CD4-positive, alpha-beta T cell treated with Interleukin-15 for 4 hours (primary cell): ENCODE measurements at places on chromosomes 4 and X.

GRCh38 chr4:1092026-1092982, 21.1 kb downstream of the RNF212 start:
- no peak for DNase-seq

GRCh38 chr4:29309050-29309449, 1411.1 kb upstream of the PCDH7 start:
- DNase-seq, result no peak

DNA sequence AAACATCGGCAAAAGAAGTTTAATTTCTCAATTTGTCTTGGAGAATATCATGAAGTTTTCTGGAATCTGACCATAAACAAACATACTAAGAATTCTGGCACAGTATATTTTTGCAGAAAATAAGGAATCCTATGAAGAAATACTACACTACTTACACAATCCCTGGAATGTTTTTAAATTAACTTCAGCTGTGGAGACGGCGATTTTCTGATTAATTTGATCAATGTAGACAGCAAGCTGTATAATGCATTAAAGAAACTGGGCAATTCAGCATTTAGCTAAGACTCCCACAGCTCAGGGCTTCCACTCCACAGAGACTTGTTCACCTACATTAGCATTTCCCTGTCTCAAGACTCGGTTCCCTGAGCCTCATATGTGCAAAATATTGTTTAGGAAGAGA, 12.2 kb downstream of the EGFL6 start:
- no peak for DNase-seq

GRCh38 chr4:77500801-77501200, 104.8 kb upstream of the CXCL13 start:
- DNase-seq, result no peak

GRCh38 chr4:106414366-106414765, 45.8 kb upstream of the GIMD1 start:
- no peak for DNase-seq

DNA sequence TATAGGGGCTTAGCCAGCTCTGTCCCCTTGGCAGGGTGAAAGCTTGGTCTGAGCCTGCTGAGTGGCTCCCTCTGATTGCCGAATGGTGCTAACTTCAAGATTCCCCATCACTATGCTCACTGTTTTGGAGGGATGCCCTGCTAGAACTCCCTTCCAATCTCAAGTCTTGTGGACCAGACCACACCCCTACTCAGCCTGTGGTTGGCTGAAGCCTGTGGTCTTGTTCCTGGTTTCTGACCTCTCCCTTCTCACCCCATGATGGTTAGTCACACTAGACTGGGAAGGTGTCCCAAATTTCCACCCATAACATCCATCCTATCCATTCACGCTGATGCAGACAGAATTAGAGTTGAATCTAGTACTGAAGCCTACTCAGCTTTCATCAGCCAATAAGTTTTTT, 184.7 kb upstream of the NDP start:
- DNase-seq, result no peak

DNA sequence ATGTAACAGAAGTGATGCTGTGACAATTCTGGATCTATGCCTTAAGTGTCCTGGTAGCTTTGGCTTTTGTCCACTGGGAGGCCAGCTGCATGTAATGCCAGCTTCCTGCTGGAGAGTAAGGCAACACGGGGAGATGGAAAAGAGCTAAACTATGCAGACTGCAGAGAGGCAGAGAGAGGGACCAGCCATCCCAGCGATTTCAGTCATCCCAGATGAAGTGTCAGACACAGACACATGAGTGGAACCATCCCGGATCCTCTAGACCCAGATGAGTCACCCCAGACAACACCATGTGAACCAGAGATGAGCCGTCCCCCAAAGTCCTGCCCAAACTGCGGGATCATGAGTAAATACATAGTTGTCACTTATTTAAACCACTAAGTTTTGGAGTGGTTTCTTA, 14.6 kb downstream of the SRPX start:
- DNase-seq, result no peak

GRCh38 chr4:166481739-166482138, 608.7 kb downstream of the TLL1 start:
- no peak for DNase-seq

DNA sequence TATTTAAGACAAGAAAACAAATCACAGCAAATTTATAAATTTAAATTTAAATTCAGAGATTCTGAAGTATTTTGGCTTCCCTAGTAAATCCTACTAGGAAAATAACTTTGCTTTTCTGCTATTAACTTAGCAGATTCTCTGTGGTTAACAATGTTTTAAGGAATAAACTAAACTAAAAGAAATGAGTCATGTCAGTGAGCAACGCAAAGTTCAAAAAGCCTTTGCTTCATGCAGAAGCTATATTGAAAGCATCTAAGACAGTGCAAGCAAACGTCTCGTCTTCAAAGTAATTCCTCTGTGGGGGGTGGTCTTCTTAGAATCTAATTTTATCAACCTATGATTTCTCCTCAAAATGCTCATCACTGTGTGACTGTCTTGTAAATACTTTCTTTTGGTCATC, 30.1 kb downstream of the GABRB1 start:
- no peak for DNase-seq

- no peak for DNase-seq
These were observed 5.1 kb upstream of the UGT8 start for GRCh38 chr4:114593526-114593925.

DNA sequence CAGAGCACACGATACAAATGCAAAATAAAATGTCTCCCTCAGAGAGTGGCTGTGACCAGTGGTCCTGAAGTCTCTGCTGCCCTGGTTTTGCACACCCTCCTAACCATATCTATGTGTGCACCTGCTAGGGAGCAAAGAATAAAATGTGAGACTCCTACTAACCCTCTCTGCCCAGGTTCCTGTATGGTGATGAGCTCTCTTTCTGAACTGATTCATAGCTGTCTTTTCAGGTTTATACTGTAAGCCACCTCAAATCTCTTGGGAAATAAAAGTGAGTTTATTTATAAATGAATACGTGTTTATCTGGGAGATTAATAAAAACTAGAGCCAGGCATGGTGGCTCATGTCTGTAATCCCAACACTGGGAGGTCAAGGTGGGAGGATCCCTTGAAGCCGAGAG, 126.0 kb upstream of the RBPJ start:
- no peak for DNase-seq

DNA sequence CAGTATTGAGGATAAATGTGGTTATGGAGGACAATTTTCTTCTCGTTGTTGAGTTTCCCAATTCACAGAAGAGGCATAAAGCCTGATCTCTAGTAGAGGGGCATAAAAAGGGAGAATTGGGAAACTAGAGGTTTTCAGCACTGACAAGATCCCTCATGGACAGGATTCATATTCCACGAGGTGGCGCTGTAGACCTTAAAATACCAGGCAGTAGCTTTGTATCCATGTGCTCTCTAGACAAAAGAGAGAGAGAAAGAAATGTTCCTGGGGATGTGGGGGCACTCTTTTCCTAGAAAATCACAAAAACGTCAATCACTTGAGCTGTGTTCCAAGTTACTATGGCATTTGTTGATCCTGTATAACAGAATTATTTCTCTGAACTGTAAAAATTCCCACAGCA, 128.3 kb downstream of the MAGEE1 start:
- peak; percentile 0 for DNase-seq

DNA sequence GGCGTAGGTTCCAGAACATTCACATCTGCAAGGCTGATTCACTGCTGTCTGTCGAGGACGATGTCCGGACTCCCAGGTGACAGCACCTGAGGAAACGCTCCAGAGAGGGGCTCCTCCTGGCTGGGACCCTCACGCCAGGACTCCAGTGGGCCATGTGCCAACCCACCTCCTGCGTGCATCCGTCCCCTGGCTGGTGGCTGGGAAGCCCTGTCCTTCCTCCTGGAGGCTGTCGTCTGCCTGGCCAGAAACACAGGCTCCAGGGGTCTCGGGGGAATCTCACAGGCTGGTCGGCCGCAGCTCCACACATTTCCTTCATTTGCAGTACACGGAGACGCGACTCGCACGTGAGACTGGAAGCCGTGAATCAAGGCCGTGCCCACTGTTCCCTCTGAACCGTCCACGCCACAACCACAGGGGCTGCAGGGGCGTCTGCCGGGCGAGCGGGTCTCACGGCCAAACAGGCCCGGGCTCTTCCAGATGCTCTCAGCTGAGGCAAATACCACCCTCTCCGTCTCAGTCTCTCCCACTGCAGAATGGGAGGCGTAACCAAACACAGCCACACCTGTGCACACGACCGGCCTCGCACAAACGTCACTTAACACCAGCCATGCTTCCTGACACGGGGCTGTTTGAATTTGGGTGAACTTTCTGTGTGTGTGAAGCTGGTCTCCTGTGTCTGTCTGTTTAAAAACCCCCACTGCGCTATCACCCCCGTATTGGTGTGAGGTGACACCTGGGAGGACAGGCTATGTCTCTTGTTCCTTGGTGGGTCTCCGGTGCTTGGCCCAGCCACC, 38.7 kb upstream of the MXD4 start:
- DNase-seq, result no peak

DNA sequence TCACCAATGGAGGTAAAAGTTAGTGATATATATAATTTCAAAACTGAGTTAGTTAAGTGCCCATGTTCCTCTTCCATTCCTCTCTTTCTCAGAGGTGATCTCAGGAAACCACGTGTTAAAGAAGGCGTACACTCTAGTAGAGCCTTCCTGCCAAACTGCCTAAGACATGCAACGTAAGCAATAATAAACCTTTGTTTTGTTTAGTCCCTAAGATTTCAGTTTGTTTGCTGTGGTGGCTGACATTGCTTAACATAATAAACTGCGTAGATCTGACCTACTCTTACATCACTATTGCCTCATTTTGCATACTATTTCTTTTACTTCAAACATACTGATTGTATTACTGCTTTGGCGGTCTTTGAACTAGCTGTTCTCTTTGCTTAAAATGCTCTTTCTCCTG, 99.2 kb downstream of the JADE1 start:
- DNase-seq, result no peak

DNA sequence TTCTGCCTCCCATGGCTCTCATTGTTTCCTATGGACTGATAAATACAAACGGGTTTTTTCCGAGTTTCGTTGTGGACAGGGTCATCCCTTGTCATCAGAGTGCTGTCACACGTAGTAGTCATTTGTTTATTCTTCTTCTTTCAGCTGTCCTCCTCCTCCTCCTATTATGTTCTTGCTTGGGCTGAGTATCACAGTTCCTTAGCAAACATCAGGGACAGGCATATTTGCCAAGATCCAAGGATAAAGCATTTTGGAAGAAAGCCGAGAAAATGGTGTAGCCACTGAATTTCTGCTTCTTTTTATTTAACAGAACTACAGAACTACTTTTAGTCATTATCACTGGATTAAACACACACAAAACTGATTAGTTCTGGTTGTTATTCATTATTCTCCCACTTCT, 167.9 kb downstream of the MAML3 start:
- DNase-seq, result no peak

DNA sequence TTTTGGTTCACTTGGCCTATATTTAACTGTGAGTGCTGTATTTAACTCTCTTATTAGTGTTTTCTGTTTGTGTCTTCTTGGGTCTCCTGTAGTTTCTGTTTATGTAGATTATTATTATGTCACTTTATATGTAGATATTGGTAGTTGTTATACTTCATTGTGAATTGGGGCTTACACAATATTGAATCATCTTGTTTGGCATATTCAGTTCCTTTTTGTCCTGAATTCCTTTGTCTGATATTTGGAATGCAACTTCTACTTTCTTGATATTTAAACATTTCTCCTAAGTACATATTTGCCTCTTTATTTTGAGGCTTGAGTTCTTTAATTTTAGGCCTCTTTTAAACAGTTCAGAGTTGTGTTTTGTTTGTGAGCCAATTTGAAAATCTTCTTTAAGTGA, 544.8 kb upstream of the ADGRL3 start:
- DNase-seq, result no peak

GRCh38 chr4:80206521-80207171, 9.3 kb downstream of the PRDM8 start:
- no peak for DNase-seq

DNA sequence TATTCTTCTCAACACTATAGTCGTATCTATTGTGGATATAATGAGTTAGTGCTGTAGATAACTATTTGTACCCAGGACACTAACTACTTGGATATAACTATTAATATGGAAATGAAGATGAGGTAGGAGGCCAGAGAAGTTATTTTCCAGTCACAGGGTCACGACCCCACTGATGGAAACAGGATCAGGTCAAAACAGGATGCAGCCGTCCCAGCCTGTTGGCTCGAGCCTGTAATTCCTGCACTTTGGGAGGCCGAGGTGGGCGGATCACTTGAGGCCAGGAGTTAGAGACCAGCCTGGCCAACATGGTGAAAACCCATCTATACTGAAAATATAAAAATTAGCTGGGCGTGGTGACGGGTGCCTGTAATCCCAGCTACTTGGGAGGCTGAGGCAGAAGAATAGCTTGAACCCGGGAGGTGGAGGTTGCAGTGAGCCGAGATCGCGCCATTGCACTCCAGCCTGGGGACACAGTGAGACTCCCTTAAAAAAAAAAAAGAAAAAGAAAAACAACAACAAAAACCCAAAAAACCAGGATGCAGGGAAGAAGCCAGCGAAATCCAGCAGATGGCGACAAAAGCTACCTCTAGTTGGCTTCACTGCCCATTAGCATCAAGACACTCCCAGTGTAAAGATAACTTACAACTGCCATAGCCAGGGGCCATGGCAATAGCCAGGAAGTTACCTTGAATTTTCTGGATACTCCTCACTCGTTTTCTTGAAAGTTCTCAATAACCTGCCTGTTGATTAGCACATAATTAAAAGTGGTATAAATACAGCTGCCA, 37.9 kb upstream of the NKAP start:
- no peak for DNase-seq

DNA sequence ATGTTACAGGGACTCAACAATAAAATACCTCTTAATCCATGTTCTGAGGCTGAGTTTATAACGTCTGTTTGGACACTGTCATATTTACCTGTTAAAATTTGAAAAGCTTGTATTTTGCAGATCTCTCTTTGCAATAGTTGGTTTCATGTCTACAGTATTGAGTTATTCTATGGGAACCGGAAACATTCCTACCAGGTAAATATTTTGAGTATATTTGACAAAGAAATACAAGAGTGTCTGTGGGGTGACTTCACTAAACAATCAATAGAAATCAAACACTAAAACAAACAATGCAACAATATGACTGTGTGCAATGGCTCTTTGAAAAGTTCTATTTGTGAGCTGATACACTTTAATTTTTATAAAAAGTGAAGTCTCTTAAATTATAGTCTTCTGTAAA, 47.7 kb upstream of the CXCL8 start:
- DNase-seq, result no peak

- DNase-seq, result no peak
These were observed 9.2 kb downstream of the CTSO start for GRCh38 chr4:155944516-155944915.

DNA sequence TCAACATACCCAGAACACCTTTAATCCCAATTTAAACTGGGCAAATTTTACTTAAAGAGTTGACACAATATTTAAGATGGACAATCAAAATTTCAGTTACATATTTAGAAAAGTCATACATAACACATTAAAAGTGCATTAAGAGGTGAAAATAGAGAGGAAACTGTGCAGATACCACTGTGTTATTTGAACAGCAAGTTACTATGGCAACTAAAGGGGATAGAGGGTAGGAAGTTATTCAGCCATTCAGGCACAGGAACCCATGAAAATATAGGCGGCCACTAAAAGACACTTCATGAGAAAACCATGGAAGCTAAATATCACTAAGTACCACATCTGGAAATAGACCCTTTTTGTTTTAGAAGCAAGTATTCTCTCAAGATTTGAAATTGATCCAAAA, 75.1 kb downstream of the PDGFC start:
- no peak for DNase-seq
